ENCODE measurements at places on chromosomes 5 and 9.

- no peak for DNase-seq
Observed at GRCh38 chr5:35819668-35820067, 37.0 kb upstream of the IL7R start.

DNA sequence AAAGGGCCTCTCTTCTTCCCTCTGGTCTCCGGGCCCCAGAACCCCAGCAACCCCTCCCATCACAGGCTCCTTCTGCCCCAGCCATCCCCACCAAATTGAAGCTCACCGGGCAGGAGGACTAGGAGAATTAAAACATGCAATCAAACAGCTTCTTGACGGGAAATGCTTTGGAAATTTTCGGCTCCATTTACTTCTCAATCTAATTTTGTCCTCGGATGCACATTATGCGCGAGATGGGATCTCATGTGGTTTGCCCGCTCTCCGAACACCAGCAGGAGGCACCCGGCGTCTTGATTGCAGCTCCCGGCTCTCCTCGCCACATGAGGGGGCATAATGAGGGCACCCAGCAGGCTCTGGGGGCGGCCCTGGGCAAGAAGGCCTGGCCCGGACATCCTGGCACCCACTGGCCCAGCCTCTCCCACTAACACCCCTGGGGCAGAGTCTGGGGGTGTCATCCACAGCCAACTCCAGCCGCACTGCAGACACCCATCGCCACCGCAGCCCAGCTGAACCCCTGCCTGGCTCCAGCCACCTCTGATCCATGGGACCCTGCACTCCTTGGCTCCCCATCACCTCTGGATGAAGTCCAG lies 135.5 kb downstream of the PAX5 start:
- DNase-seq: no peak

GRCh38 chr5:179749857-179750508 lies 17.4 kb downstream of the MAML1 start:
- no peak for DNase-seq

DNA sequence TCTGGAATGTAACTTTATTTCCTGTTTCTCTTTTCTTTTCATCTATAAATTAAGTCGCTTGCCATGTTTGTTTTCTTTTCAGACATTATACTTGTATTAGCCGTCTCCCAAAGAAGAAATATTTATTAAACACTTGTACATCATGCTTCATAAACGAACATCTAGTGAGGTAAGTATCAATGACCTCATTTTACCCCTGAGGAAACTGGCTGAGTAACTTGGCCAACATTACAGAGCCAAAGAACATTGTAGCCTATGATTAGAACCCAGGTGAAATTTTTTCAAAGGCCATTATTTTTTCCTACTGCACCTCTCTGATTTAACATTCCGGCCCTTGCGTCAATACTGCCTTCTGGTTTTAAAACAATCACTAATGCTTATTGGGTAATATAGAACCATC lies 4.2 kb downstream of the FREM1 start:
- no peak for DNase-seq

GRCh38 chr5:82107267-82107666 lies 135.4 kb downstream of the ATG10 start:
- no peak for DNase-seq

DNA sequence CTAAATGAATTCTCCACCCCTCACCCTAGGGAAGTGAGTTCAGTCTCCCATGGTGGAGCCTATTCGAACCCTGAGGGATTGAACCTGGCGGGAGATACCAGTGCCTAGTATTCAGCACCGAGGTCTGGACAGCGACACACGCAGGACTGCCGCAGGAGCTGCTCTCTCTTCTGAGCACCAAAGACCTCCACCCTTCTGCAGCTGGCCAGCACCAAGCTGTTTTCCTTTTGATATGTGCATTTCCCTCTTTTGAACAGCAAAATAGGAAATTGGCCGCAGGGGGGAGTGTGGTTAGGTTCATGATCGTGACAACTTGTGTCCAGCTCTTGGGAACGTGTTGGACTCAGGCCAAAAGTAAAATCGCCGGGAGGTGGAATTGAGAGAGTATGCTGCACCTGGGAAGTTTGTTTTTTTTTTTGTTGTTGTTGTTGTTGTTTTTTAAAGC lies 1.2 kb upstream of the PCSK1 start:
- DNase-seq: peak; percentile 24

DNA sequence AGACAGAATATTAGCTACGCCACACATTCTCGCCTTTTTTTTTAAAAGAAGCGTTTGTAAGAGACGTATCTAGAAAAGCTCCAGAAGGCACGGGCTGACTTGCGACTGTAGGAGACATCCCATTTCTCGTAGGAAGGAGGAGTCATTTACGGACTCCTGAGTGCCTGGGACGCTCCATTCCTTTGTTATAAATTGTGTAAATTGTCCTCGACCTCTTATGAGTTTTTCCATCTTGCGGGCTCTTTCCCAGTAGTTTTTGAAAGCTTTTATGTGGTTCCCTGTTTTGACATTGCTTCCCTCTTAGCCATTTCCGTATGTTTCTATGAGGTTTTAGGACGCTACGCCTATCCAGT lies 1.0 kb downstream of the RABL6 start:
- DNase-seq: no peak

- DNase-seq: no peak
Observed at GRCh38 chr9:130138791-130139190, 33.4 kb upstream of the NCS1 start.

DNA sequence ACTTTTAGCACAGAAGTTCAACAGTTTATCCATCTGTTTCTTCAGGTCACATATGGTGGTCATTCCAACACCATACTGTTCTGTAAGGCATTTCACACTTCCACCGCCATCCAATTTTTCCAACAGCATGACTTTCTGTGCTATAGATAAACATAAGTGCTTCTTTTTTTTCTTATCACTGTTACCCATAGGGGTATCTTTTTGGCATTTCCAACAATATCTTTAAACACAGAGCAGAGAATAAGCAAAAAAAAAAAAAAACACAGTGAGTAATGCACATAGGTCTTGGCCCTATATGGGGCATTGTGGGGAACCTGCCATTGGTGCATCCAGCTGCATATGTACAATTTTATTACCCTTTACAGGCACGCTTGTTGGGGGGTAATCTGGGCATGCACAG lies 12.2 kb upstream of the ZNF367 start:
- DNase-seq: no peak

DNA sequence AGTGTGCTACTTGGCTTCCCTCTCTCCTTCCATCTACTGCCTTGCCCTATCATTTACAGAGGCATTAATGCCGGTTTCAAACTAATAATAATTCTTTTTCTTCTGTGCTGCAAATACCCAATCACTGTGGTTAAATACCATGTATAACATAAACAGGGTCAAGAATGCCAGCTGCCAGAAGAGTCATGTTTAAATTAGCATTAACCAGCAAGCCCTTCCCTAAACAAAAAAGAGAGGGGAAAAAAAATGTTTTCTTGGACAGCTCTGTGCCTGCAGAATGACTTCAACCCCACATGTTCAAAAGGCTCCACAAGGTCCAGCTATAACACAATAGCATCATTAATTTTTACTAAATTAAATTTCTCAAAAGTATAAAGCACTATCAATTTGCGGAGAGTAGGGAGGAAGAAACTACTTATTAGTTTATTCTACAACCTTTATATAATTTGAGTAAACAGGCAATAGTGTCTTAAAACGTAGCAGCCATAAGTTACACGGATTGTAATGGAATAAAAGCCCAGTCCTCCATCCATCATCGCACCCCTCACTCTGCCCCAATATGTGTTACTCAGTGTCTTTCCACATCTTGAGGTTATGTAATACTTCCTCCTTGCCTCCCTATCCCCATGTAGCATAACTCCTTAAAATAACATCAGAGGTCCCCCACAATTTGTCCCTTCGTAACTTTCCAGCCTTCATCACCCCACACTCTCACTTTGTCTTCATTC lies 3.9 kb downstream of the LPAR1 start:
- no peak for DNase-seq

- no peak for DNase-seq
Observed at GRCh38 chr9:34254141-34254913, 74.7 kb downstream of the KIF24 start.

DNA sequence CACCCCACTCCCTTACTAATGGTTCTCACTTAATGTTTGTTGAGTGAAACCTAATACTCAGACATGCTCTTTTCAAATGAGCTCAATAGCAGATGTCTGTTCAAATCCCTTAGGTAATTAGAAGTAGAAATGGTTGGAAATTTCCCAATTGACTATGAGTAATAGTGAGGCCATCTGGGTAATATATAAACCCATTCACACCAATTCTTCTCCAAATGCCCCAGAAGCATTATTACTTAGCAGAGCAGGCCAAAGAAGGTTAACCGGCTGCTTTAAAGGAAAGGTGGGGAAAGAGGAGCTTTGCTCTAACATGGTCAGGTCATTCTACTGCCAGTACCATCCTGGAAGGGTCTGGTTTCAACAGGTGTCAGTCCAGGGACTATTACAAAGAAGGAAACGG lies 119.5 kb upstream of the MTAP start:
- DNase-seq: no peak

GRCh38 chr5:139378101-139378825 lies 4.8 kb downstream of the SLC23A1 start:
- no peak for DNase-seq

GRCh38 chr5:149611326-149611725 lies 30.0 kb downstream of the ARHGEF37 start:
- no peak for DNase-seq

- no peak for DNase-seq
Observed at GRCh38 chr5:74945561-74946165, 79.5 kb upstream of the FAM169A start.

DNA sequence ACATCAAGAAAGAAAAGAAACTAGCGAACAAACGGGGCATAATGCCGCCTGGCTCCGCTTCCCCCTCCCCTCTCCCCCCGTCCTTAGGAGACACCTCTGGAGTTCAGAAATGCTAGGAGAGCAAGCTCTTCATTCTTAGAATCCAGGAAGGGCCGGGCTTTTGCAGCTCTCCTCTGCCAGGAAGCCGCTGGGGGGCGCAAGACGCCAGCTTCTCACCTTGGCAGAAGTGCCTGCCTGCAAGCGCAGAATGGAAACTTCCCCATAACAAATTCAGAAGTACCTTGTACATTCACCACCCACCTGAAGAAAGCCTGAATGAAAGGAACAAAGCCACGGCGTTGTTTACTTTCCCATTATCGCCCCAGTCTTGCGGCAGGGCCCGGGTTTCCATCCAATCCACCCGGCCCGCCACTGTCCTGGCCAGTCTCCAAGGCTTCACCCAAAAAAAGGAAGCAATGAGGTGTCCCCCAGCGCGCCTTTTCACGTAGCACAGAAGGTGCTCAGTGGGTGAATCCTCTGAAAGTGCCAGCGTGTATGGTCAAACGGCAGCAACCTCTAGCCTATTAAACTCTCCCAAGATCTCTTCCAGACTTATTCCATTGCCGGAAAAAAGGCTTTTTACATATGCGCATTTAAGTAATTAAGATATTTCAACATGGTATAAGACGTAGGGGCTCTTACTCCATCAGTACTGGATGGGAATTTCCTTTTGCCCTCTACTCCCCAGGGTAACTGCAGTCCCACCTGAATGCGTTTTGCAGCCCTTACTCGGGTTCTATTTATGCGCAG lies 1.6 kb upstream of the GADD45G start:
- DNase-seq: peak; percentile 52

GRCh38 chr5:147410496-147411358 lies 99.1 kb downstream of the DPYSL3 start:
- no peak for DNase-seq

- DNase-seq: no peak
Observed at GRCh38 chr9:121207371-121207940, 5.8 kb upstream of the RAB14 start.

GRCh38 chr9:79222483-79222882 lies 349.3 kb upstream of the TLE4 start:
- no peak for DNase-seq

Measured in SK-N-MC (cell line).